Fibroblast of pulmonary artery (primary cell): ENCODE measurements at places on chromosomes 12 and 14.
A peak's percentile ranks its signal among the peaks of the same experiment; 100 is the strongest.

GRCh38 chr14:31582286-31582691, 21.1 kb downstream of the NUBPL start:
- peak; percentile 55 for DNase-seq

DNA sequence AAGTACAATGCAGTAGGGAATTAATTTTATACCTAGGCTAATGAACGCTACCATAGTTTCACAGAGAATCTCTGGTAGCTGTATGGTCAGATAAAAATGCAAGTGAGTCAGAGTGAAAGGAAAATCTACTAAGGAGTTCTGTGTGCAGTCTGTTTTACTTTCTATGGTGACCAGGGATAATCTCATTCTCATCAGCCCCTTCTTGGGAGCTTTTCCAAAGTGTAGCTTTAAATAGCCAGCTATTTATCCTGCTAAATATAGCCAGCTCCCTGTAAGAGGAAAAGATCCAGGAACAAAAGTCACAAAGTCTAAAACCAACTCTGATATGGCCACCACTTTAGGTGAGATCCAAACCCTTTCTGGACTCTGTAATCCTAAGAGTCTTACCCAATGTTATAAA, 75.5 kb downstream of the TMEM116 start:
- peak; percentile 23 for DNase-seq

GRCh38 chr14:101064121-101064661, 160.7 kb upstream of the RTL1 start:
- DNase-seq, result no peak

- DNase-seq, result no peak
These were observed 221.7 kb downstream of the ALG10B start for GRCh38 chr12:38538319-38538718.

DNA sequence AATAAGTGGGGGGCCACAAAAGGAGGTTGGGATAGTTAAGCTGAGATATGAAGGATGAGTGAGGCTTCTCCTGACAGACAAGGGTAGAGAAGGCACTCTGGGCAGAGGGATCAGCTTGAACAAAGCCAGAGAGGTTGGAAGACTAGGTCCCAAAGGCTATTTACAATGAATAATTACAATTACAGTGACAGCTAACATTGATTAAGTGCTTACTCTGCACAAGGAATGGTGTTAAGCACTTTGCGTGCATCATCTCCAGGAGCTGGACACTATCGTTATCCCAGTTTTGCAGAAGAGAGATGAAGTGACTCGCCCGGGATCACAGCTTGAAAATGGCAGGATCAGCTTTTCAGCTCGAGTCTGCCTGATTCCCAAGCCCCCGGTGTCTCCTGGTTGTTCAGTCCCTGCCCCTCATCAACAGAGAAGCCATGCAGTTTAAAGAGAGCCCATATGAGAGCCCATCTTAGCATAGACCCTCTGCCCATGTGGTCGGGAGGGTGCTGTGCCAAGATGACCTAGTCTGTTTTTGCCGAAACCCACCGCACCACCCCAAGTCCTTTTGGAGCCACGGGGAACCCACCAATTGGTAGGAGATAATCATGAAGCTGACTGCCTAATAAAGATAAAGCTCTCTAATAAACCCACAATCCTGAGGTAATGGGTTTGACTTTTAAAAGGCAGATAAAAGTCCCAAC, 89.9 kb upstream of the HSPB8 start:
- no peak for DNase-seq

- DNase-seq, result peak; percentile 47
These were observed 152.5 kb upstream of the BTG1 start for GRCh38 chr12:92297932-92298696.

DNA sequence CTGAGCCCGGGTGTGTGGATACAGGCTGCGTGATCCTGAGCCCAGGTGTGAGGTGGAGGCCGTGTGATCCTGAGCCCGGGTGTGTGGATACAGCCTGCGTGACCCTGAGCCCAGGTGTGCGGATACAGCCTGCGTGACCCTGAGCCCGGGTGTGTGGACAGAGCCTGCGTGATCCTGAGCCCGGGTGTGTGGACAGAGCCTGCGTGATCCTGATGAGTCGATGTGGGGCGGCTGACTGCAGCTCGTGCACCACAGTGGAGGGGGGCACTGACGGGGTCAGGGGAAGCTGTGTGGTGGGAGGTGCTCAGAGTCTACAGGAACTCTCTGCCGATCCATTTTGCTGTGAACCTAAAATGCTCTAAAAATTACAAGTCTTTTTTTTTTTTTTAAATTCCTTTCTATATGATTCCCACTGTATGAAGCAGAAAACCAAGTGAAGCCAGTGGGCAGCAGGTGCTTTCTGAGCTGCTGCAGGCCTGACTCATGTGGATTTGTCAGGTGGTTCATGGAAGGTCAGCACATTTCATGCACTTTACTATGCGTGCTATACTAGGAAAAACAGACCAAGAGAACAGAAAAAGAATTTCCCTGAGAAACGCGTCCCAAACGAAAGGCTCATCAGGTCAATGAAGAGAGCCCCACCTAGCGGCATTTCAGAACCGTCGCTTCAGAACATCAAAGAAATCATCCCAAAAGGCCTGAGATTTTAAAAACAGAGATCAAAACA, 19.3 kb downstream of the BRF1 start:
- DNase-seq, result peak; percentile 74

GRCh38 chr12:17352164-17352563, 737.8 kb downstream of the RERGL start:
- DNase-seq, result no peak

DNA sequence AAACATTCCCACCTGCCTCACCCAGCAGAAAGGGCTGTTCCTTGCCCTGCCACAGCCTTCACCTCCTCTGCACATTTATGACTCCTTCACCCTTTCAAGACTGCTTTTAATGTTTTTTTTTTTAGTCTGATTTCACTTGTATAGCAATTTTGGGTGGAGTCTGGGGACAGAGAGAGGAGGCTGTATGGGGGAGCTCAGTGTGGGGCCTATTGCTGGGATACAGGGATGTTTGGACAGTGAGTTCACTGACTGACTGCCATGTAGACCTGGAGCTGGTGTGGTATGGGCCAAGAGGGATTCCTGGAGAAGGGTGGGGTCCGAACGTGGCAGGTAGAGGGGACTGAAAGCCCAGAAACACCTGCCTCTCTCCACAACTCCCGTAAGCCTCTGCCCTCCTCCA, 1.9 kb upstream of the KRT85 start:
- no peak for DNase-seq

DNA sequence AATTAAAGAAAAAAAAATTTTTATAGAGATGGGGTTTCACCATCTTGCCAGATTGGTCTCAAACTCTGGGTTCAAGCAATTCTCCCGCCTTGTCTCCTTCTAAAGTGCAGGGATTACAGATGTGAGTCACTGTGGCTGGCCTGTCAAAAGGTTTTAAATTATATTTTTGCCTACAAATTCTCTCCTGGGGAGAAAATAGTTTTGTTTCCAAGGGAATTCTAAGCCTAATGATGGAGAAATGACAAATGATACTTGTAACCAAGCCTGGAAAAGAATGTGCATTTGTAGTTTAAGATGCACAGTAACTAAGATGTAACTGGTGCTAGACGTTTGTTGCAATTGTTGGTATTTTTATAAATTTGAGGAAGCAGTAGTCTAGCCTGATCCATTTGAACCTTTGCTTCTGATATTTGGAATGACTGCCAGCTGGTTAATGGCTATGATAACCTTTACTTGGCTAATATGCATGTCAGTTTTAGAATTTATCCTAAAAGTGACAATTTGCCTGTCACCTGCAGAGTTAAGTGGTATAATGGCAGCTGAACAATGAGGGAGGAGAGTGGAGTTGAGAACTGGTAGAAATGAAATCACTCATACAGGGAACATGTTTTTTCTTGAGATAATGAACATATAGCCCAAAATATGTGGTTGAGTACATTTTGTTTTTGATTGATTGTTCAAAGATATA, 148.0 kb downstream of the FUT8 start:
- DNase-seq, result no peak

DNA sequence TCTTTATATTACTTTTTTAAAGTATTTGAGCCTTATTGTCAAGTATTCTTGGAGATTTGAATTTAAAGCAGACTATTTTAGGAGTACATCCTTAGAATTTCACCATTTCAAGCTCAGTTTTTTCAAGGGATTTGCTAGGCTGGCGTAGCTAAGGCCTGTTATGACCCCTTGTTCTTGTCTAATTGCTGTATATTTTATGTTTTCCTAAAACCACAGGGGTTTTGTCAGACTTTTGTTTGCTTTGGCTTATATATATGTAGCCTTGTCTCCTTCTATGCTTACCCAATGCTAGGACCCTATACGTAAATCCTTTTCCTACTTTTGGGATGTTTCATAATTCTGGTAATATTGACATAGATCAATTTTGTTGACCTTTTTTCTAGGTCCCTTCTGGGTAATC, 147.0 kb upstream of the SYT10 start:
- DNase-seq, result no peak

DNA sequence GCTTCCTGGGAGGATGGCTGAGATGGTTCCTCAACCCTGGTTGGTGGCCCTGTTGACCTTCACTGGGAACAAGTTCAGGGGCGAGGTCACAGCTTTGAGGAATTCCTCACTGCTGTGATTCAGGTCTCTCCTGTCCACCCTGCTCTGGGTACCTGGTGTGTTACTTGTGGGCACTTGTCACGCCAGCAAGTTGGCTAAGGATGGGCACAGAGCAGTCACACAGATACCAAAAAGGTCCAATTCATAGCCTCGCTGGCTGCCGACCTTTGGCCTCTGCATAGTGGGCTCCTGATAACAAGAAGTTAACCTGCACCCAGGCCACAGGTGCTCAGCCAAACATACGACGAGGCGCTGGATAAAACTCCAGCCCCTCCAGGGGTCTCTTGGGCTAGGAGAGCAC, 11.2 kb downstream of the SDS start:
- no peak for DNase-seq

- DNase-seq, result no peak
These were observed 58.8 kb upstream of the ISM2 start for GRCh38 chr14:77557391-77557790.

DNA sequence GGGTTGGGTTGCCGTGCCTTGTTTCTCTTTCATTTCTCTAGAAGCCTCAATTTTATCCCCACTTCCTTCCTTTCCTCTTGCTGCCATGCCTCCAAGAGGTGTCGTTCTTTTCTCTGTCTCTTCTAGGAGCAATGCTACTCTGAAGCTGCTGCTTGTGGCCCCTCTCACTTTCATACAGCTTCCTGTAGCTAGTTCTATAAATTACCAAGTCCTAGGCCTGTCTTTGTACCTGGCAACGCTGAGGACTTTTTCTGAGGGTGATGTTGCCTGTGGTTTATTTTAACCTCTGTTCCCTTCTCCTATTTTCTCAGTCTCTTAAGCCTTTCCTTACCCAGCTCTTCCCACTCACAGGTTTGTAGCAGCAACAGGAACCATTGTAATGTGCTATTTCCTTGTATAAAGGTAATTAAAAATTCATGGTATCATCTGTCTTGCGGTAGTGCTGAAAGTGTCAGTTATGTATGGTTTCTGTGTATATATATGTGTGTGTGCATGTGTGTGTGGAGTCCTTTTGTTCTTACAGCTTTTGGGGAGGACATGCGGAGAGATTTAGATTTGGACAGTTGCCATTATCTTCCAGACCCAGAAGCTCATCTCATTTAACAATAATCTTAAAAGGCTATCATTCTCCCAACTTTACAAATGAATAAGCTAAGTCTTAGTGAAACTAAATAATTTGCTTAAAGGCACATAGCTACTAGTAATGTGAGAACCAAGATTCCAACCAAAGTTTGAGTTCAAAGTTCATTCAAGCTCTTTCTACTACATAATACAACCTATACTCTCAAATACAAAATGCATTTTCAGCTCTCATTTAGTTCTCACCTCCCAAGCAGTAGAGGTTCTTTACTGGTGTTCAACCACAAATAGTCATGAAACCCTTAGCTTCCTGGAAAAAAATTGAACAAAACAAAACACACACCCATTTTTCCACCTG, 43.8 kb downstream of the DDHD1 start:
- no peak for DNase-seq

DNA sequence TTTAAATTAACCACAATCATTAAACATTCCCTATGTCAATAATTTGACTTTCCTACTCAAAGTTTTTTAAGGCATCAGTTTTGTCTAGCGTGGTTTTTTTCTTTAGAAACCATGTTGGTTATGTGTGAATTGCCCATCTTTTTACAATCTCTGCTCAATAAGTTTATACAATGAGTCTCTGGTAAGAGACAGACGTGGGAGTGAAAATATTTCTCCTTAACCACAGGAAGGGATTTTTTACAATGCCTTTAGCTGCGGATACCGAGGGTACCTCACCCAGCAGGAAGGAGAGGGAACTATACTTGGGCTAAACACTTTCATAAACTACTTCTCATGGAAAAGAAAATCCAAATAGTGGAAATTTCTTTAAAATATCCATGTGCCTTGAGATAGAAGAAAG, 191.4 kb upstream of the BCL2L14 start:
- peak; percentile 72 for DNase-seq

DNA sequence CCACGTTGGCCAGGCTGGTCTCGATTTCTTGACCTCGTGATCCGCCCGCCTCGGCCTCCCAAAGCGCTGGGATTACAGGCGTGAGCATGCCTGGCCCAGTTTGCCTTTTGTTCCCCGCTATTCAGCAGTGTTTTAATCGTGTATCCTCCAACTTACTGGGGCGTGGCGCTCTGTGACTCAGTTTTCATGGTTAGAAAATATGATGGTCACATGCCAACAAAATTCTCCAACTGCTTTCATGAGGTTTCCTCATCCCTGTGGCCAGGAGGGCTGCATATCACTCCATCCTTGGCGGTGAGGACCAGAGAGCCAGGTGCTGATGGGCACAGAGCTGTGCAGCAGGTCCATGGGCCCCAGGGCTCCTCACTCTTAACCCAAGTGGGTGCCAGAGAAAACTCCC, 33.0 kb upstream of the PRMT8 start:
- DNase-seq, result no peak

GRCh38 chr14:24132061-24132685, 1.7 kb downstream of the FITM1 start:
- no peak for DNase-seq

GRCh38 chr14:76759589-76759988, 1.7 kb upstream of the VASH1 start:
- no peak for DNase-seq

DNA sequence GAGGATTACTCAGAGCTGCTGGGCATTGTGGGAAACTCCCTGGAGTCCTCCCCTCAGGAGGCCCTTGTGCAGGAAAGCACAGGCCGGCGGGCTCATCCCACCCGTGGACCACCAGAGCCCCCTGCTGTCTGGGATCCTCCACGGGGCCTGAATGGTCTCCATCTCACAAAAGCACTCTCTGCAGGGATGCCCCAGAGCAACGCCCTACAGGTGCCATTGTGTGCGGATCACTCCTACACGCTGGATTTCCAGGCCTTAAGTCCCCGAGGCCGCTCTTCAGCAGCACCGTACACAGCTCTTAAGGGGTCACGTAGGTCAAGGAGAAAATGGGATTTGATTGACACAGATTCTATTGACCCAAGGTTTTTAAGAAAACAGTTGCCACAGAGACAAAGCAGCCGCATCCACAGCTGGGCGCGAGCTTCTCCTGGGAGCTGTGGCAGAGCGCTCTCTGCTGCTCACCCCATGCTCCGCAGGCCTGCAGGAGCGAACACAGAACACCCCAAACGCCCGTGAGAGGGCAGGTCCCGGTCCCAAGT, 36.7 kb upstream of the RIMBP2 start:
- no peak for DNase-seq

DNA sequence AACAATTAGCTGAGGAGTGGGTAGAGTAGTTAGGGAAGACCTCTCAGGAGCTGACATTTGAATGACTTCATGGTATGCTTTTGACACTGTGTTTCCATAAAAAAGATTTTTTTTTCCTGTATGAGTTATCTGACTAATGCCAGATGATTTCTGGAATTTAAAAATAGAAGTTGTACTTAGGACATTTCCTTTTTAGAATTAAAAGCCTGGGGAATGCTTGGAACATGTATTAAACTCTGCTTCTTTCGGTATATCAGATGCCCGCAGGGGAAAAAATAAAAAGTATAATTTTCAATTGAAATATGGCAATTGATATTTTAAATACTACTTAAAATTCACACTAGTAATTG, 41.1 kb downstream of the BRMS1L start:
- DNase-seq, result no peak
